Right cardiac atrium (tissue), 5 donors: ENCODE measurements at places on chromosomes 3 and 15. TPM values are rescaled to one million over a fixed set of nuclear protein-coding genes. Genes with fewer than 3 reads are reported as not detected.

The CTXN2 gene
- not detected for polyA plus RNA-seq

GRCh38 chr3:126136428-126137220 lies 43.8 kb downstream of the ALDH1L1 start:
- DNase-seq, result peak; percentile 3

GRCh38 chr3:148736086-148736485 lies 38.4 kb downstream of the AGTR1 start:
- no peak for DNase-seq

- DNase-seq, result peak; percentile 76
These were observed 75.4 kb downstream of the ADCY5 start for GRCh38 chr3:123373474-123373987.

The PLA2G4F gene
- polyA plus RNA-seq, result 1.1 TPM

GRCh38 chr3:174120997-174121396 lies 723.5 kb downstream of the NLGN1 start:
- DNase-seq, result no peak

- DNase-seq, result peak; percentile 53
These were observed 147.8 kb upstream of the TGFBR2 start for GRCh38 chr3:30458376-30459171.

The GABRG3 gene
- under 0.01 TPM for polyA plus RNA-seq

- peak; percentile 39 for DNase-seq
These were observed 44.4 kb downstream of the AQP9 start for GRCh38 chr15:58182460-58183163.

The THPO gene
- 0.34 TPM for polyA plus RNA-seq

The CADPS gene
- polyA plus RNA-seq, result 37.5 TPM

DNA sequence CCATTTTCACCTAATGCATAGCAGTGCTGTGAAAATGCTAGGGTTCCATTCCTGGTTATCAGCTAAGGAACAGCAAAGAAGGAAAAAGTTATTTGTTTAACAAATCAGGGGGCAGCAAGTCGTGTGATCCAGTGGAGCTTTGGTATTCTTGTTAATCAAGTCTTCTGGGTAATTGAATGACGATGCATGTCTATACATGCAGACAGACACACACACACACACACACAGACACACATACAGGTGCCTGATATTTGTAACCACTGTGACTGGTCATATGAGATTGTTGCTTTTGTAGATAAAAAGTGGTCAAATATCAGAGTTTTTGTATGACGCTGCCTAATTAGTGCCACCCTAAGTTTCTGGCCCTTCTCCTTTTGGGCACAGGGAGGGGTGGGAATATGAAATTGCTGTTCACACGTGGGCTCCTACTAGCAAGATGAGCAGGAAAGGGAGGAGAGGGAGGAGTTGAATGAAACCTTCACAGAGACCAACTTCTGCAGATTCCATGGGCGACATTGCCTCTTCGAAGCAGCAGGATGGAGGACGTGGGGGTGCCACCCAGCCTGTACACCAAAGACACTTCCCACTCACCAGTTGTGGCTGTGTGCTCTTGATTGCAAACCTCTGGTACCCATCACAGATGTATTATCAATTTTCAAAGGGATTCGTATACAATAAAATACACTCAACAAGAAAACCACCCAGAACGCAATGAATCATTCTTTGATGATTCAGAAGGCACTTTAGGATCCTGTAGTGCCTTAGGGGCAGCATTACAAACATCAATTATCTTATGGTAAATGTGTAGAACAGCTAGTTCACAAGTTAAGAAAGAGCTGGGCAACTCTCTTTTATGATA lies 281.9 kb upstream of the ICE2 start:
- no peak for DNase-seq

- no peak for DNase-seq
These were observed 14.1 kb upstream of the CCR4 start for GRCh38 chr3:32937331-32937730.

- DNase-seq, result no peak
These were observed 793.5 kb downstream of the ROBO1 start for GRCh38 chr3:78974181-78974790.

GRCh38 chr3:8325306-8325705 lies 176.3 kb upstream of the LMCD1 start:
- no peak for DNase-seq

The OCA2 gene
- polyA plus RNA-seq, result 0.29 TPM

GRCh38 chr15:26032162-26032846 lies 169.2 kb upstream of the ATP10A start:
- DNase-seq, result no peak

The TRPM1 gene
- polyA plus RNA-seq, result 0.14 TPM

The GCSAM gene
- polyA plus RNA-seq, result not detected

GRCh38 chr15:74604983-74605794 lies 10.4 kb upstream of the CLK3 start:
- DNase-seq, result no peak

The MAGEL2 gene
- 0.02 TPM for polyA plus RNA-seq

The TMCO5A gene
- polyA plus RNA-seq, result not detected

The ALDH1A2 gene
- polyA plus RNA-seq, result 14.7 TPM

DNA sequence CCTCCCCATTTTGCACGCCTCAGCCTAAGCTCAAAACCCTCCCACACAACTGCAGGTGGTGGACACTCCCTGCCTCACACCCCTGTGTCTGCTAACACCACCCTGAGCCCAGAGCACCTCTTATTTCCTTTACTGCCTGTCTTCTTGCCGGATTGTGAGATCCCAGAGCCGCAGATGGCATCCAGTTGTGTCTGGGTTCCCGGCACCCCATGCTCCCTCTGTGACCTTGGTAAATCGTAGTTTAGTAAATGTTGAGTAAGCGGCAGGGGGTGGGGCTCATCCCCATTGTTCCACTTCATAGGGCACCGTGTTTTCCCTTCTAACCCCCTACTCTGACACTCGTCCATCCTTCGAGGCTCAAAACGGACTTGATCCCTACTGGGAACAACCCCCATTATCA lies 14.9 kb downstream of the SPINT1 start:
- no peak for DNase-seq

DNA sequence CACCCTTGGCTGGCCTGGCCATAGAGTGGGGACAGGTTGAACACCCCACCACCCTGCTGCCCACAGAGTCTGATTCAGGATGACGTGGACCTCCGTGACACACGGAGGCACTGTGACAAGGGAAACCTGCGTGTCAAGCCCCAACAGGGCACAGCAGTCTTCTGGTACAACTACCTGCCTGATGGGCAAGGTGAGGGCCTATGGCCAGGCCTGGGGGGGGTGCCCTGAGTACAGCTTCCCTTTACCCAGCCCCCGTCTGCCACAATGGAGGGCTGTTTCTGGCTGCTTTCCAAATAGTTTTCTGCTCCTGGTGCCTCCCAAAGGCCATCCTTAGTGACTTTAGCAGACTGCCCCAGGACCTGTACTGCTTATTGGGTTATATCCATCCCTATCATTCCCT lies 1.2 kb upstream of the WDR6 start:
- DNase-seq, result peak; percentile 17

DNA sequence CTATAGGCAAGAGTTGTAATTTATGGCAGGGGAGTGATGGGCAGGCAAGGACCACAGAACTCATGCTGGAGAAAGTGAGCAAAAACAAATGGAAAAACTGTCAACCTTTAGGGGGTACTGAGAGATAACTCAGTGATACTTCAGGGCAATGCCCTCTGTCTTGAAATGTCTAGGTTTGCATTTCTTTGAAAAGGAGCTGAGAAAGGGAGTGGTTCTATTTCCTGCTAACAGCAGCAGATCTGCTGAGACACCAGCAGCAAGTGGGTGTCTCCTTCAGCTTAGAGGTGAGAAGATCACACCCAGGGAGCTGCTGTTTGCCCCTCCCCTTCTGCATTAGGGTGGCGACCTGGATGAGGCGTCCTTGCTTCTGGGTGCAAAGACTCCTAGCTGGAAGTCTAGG lies 42.3 kb upstream of the XIRP1 start:
- no peak for DNase-seq

DNA sequence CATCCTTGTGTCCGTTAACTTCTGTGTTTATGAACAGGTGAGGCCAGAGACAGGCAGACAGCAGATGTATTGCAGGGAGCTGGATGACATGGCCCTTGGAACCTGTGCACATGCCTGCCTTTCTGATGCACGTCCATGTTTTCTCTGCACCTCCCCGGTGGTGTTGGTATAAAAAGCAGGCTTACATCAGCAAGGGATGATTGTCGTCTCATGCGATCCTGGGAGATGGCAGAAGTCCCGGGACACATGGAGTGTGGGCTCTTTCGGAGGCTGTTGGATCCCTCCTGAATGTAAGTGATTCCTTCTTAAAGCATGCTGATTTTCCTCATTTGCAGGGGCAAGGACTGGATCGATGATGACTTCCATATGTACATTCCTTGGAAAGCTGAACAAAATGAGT lies 134.8 kb downstream of the SNRPN start:
- no peak for DNase-seq

DNA sequence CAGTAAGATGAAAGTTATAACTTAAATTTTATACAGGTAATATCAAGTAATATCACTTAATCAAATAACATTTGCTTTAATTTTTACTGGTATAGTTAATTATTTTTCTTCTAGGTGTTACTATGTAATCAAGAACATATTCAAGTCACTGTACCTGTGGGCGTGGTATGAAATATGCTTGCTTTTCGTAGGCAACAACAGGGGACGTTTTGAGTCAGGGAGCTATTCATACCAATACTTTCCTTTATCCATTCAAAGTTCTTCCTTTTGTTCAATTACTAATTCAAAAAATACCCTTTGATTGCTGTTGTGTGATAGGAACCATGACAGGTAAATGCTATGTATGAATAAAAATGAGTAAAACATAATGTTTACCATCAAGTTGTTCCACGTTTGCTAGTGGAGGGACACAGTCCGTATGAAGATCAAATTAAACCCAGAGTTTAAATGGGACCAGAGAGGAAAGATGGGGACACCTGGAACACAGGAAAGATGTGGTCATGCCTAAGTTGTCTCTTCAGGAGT lies 654.0 kb upstream of the KCNMB2 start:
- no peak for DNase-seq

The CCDC191 gene
- 1.4 TPM for polyA plus RNA-seq

DNA sequence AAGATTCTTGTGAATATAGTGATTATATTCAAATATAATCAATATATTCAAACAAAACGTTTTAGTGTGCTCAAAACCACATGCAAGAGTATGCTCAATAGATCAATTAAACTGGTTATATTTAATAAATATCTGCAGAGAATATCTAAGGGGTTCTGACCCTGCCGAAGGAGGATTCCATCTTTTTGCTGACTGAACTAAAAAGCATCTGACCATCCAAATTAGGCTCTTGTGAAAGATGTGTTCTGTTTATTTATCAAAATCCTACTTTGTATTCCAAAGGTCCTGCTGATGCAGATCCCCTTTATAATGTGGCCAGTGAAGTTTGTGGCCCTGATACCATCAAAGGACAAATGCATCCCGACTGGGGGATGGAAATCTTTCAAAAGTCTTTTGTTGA lies 41.8 kb upstream of the ARPIN start:
- no peak for DNase-seq

The CHDH gene
- 2.2 TPM for polyA plus RNA-seq

The FOXB1 gene
- not detected for polyA plus RNA-seq

The ATP13A5 gene
- 0.07 TPM for polyA plus RNA-seq

The CYP19A1 gene
- 0.45 TPM for polyA plus RNA-seq

GRCh38 chr15:63601704-63602185 lies 4.6 kb downstream of the FBXL22 start:
- DNase-seq, result no peak

DNA sequence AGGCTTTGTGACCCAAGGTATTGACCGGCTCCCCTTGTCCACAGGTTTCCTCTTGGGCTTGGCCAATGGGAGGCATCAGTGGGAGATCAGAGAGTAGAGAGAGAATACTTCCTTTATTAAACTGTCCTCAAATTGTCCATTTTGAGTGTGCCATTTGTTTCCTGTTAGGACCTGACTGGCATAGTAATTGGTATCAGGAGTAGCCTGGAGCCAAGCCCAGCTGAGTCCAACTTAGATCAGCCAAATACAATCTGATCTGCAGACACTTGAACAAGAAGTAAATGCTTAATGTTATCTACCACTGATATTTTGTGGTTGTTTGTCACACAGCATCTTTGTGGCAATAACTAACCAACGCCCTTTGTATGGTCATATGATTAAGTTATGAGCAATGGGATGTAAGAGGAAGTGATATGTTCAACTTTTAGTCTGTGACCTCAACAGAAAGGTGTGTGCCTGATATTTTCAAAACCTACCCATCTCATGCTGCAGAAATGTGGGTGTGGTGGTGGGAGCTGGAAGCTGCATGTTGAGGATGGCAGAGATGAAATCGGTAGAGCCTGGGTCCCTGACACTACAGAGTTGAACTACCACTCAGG lies 13.3 kb downstream of the MYD88 start:
- DNase-seq, result no peak

DNA sequence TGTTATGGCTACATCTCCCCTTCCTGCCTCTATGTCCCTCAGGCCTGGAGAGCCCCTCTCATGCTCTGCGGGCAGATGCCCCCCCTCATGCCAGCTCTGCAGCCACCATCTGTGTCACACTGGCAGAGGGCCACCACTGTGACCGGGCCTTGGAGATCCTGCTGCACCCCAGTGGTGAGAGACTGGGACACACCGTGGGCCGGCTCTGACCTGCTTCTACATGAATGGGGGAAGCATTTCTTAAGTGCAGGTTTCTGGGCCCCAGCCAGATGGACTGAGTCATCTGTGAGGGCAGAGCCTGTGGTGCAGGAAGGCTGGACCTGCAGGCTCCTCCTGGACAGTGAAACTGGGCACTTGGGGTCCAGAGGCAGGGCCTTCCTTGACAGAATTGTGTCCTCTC lies 4.8 kb downstream of the VWA5B2 start:
- DNase-seq, result no peak

DNA sequence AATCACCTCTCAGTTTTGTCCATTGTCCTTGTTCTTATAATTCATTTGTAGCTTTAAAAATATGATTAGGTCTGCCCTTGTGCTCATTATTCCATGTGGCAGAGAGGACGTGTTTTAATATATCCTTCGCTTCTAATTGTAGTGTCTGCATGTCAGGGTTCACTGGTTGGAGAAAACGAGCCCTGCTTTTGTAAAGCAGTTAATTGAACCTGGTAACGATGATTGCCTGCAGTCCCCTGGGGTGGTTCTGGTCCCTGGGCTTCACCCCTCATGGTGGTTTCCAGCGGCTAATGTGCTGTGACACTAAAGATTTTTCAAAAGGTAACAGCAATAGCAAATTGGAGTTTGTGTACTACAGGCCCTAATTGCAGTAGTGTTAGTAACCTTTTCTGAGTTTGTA lies 299.6 kb downstream of the CACNA2D3 start:
- no peak for DNase-seq

GRCh38 chr15:52540374-52541012 lies 11.8 kb upstream of the MYO5A start:
- DNase-seq, result no peak
